ENCODE measurements at places on chromosomes 1 and 21. TPM values are rescaled to one million over a fixed set of nuclear protein-coding genes. Genes with fewer than 3 reads are reported as not detected.

Gene SLC45A1
- 4.0 TPM for polyA plus RNA-seq

DNA sequence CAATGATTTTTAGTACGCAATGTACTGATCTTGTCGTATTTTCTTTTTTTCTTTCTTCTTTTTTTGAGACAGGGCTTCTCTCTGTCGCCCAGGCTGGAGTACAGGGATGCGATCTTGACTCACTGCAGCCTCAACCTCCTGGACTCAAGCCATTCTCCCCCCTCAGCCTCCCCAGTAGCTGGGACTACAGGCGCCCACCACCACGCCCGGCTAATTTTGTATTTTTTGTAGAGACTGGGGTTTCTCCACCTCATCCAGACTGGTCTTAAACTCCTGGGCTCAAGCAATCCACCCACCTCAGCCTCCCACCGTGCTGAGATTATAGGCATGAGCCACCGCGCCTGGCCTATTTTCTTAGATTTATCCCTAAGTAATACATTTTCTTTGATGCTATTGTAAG is 43.9 kb upstream of the COL6A2 start:
- no peak for DNase-seq

DNA sequence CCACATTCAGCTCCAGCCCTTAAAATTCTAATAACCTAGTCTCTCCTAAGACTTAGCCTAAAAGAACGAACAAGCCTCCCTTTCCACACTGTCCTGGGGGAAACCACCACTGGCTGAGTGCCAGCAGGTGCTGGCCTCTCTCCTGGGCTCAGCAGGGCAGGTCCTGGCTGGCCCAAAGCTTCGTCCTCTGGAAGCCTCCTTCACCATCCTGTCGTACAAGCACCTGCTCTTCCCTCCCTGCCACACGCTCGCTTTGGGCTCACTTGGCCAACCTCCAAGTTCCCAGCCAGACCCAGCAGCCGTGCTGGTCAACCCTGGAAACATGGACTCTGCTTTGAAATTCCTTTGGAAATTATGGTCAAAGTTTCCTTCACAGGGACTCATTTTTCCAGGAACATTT is 58.2 kb upstream of the SLC25A33 start:
- DNase-seq: no peak

- no peak for DNase-seq
Measured at GRCh38 chr1:238611406-238611805, 720.7 kb upstream of the ZP4 start.

GRCh38 chr21:38166173-38166535 is 90.6 kb upstream of the KCNJ15 start:
- DNase-seq: no peak

GRCh38 chr1:55214934-55215193 is 300 bp downstream of the USP24 start:
- no peak for DNase-seq

Data from renal pelvis (tissue), 12 donors.